Fibroblast of skin of abdomen (primary cell): ENCODE measurements at places on chromosomes 5 and 9.

- no peak for DNase-seq
These were observed 76.6 kb downstream of the GOLM1 start for GRCh38 chr9:86022687-86023266.

DNA sequence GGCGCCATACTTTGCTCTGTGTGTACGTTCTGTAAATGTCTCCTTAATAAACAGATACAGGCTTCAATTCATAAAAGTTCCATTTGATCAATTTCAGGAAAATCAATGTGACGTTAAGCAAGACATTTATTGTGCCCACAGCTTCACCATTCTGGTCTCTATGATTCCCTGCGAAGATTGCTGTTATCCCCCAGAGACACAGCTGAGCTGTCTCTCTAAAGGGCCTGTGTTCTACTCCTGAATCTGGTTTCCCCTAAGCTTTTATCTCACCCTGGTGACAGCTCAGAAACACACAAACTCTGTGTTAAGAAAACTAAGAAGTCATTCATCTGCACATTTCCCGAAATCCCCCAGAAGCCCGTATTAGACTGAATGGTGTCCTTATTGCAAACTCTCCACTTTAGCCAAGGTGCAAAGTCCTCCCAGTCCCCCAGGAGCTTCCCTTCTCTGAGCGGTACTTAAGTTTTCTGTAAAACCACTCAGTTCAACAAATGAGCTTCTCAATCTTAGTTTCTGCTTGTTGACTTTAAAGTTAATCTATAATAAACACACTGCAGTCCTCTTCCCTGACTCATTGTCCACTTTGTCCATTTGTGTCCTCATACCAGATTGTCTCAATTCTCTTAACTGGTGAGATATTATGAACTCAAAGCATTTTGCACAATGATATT, 1.4 kb upstream of the C5orf15 start:
- no peak for DNase-seq

- no peak for DNase-seq
These were observed 26.0 kb downstream of the SGTB start for GRCh38 chr5:65695896-65696295.

- no peak for DNase-seq
These were observed 103.7 kb downstream of the ARL15 start for GRCh38 chr5:54206580-54207229.

GRCh38 chr5:43639566-43639965, 36.6 kb downstream of the NNT start:
- DNase-seq = no peak

DNA sequence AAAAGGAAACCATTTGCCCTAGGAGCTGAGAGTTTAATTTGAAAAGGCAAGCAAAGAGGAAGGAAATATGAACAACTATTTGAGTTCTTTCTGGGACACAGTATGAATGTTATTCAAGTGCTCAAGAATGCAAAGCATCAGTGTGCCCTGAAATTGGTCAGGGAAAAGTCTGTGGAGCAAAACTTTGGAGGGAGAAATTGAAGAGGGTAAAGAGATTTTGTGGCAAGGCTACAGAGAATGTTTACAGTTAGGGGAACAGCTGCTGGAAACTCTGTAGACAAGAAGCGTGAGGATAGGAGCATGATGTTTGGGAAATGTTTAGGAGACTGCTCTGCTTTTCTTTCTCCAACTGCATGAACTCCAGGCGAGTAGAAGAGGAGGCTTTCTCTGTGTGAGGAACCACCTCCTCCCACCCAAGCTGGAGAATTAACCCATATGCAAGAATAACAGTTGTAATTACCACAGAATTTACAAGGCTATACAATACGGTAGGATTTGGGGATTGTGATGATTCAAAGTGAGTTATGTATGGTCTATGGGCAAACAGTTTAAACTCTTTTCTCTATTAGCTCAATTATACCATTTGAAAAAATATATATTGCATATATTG, 75.4 kb upstream of the IL7R start:
- DNase-seq = peak; percentile 56

DNA sequence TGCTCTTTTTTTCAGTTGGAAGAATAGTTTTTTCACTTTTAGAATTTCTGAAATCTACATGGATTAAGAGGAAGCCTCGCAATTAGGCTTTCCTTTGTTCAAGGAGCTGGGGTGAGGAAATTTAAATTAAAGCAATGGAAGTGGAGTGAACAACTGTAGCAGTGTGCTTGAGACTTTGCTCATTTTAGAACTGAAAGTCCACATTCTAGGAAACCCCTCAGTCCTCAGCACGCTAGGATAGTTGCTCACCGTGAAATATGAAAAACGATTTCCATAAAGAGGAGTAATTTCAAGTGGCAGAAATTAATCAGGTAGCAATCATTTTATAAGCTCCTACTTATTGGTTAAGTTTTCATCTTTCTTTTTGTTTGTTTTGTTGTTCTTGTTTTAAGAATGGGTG, 243.0 kb upstream of the ITGA1 start:
- no peak for DNase-seq

DNA sequence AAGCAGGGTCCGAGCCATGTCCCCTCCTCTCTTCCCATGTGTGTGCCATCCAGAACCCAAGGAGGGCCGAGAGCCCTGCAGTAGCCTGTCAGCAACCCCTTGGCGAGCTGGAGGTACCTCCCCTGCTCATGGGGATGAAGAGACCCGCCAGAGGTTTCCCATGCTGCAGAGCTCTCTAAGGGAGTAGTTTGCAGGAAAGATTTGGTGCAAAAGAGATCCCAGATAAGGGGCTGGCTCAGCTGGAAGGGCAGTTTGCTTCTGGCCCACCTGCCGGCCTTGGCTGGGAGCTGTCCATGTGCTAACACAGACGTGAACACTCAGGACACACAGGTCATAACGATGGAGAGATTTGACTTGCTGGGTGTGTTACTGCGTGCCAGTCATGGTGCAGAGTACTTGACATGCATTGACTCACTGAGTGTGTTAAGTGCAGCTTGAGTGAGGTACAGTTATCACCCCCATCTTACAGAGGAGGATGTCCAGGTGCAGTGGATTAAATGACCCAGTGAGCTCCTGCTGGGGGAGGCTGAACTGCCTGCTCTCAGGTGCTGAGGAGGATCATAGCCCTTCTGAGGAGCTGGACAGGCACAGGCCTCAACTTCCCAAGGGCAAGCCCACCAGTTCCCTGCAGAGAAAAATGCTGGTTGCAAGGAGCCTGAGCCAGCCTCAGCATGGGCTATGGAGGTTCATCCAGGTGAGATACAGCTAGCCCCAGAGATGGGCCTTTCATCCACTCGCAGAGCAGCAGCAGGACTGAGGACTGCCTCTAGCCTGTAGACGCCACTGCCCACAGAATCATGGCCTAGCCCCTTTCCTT, 6.3 kb upstream of the SLC25A48 start:
- no peak for DNase-seq

DNA sequence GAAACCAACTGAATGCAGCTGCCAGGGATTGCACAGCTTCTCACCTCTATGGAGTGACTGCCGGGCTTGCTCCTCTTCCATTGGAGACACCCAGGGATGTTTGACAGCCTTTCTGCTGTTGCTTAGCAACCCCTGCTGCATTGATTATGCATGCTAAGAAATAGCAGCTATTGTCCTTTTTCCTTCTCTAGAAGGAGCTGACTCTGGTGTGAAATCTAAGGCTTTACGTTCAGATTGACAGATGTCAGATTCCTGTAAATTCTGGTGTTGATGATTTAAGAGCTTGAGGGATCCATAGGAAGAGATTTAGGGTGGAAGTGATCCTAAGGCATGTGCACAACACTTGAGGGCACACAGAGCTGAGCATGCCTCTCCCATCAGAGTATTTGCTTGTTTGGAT, 267.7 kb downstream of the NTRK2 start:
- no peak for DNase-seq
